Ecto neural progenitor cell (in vitro differentiated cells): ENCODE measurements at places on chromosomes 2 and 18.
A peak's percentile ranks its signal among the peaks of the same experiment; 100 is the strongest.

DNA sequence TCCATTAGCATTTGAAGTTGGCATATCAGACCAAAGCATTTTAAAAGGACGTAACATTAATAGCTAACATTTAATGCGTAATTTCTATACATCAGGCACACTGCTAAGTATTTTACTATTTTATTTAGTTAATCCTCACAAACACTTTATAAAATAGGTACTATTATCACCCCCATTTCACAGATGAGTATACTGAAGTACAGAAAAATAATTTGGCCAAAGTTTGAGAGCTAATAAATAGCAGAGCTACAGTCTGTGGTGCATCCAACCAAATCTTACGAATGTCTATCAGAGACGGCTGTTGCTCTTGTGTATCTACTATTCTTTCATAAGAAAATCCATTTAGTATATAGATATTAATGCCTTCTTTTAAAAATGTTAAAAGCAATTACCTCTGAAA is 11.9 kb downstream of the TYW5 start:
- DNase-seq = no peak

DNA sequence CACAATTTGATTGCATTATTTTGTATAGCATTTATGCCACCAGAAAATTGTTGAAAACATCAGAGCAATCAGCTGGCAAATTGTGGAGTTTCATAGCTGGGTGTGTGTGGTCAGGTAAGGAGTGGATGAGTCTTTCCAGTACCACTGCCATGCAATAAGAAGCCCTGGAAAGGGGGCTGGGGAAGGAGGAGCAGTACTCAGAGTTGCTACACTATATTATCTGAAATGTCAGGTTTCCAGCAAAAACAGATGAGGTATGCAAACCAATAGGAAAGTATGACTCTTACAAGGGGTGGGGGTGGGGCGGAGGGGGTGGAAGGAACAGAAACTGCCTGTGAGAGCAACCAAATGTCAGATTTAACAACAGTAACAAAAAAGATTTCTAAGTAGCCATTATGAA is 112.2 kb downstream of the SOS1 start:
- no peak for DNase-seq

DNA sequence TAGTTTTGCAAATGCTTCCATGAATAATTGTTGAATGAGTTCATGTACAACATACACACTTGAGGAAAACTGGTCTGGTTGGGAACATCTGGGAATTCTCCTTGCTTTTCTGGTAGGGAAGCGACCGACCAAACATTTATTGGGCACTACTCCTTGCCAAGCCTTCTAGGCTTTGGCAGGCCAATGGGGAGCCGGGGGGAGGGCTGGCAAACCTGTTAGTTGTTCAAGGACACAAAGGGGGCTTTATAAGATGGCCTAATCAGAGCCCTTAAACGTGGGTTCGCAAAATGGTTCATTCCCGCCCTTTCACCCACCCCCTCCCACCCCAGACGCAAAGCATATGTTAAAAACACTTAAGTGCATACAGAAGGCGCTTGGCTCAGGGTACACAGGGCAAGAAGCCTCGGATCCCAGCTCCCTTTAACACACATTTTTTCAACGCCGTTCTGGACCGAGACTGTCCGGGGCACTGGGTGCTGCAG is 844 bp upstream of the VSNL1 start:
- peak; percentile 67 for DNase-seq

- no peak for DNase-seq
Observed at GRCh38 chr2:121001641-121002040, 266.0 kb downstream of the GLI2 start.

DNA sequence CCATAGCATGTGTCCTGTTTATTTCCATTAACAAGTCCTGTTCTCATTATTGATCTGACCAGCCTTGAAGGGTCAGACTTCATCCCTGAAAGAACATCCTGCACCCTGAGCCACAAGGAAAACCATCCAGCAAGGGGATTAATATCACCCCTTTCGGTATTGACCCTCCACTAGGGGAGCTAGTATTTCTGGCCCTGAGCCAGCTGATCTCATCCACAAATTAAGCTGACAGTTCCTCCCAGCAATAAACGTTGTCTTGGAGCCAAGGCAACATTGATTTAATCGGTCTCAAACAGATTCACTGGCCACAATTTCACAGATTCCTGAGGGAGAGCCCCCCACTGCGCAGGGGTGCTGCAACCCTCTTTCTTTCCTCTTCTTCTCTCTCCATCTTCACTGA is 353.1 kb upstream of the FANCL start:
- DNase-seq = no peak

GRCh38 chr2:158313734-158314133 is 142.8 kb downstream of the CCDC148 start:
- no peak for DNase-seq

DNA sequence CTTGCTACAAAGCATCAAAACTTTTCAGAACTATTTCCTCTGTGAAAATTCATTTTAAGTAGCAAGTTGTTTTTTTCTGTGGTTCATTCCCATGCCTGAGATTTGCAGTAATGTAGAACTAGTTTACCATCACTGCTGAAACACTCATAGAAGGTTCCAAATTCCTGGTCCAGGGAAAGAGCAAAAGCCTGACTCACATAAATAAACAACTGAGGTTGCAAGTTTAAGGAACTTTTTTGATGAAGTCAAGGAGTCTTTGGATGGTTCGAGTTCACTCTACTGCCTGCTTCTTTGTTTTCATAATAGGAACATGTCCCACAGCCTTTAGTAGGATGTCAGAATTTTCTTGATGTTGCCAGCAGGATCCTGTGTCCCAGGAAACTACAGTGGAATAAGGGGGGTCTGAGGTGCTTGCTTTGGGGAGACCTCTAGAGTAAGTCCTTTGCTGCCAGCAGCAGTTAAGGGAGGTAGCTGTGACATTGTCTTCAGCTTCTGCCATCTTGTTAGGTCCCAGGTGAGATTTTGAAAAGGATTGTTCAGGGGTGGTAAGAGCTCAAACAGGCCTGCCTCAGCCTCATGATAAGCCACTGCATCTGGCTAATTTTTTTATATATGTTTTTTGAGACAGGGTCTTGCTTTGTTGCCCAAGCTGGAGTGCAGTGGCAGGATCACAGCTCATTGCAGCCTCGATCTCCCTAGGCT is 43.9 kb downstream of the ACSL3 start:
- no peak for DNase-seq

GRCh38 chr18:12271376-12272235 is 17.4 kb downstream of the CIDEA start:
- DNase-seq = peak; percentile 87

DNA sequence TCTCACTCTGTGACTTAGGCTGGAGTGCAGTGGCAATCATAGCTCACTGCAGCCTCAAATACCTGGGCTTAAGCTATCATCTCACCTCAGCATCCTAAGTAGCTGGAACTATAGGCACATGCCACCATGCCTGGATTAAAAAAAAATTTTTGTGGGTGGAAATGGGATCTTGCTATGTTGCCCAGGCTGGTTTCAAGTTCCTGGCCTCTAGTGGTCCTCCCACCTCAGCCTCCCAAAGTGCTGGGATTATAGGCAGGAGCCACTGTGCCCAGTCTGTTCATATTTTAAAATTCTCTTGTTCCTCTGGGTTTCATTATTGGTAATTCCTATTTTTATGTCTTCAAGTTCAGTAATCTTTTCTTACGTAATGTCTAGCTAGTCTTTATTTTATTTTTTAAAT is 25.5 kb upstream of the RAB31 start:
- no peak for DNase-seq

DNA sequence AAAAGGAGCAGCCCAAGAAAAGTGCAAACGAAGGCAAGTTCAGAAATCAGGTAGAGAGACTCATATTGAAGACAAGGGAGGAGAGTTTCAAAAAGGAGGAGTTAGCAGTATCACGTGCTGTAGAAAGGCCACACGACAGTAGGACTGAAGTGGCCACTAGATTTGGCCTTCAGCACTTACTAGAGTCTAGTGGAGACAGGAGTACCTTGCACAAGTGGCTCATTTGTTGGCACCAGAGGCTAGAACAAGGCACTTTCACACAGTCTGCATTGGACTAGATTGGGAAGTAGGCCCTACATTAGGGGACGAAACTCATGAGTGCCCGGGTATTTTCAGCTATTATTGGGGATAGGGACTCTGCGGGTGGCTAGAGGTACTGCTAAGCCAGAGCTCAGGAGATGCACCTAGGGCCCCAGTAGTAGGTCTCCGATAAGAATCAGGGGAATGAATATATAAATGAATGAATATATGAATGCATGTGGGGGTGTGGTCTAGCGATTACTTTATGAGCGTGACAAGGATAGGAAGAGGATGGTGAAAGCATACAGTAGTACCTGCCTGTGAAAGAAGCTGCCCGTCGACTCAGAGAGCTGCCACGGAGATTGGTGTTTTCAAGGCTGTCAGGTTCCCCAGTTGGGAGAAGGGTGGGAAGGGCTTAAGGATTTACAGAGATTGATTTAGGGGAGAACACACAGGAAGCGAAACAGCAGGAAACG is 1.4 kb upstream of the NCOA1 start:
- no peak for DNase-seq

DNA sequence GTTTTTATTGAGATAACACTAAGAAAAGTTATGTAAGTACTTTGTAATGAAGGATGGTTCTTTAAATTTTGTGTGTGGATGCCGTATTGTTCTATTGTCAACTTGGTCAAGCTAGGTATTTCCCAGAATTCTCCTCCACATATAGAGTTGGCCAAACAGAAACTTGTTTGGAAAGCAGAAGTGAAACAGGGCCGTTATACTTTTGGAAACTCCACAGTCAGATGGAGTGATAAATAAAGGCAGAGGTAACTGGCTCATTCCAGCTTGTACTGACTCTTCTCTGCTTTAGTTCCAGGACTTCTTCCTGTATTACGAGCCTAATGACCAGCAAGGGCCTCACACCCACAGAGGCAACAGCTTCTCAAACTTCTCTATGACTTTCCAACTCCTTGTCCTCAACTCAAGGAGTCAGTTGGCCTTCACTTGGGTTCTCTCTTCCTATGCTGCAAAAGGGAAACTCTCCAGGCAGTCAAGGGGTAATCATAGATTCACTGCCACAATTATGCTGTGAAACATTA is 16.4 kb upstream of the STARD7 start:
- no peak for DNase-seq

DNA sequence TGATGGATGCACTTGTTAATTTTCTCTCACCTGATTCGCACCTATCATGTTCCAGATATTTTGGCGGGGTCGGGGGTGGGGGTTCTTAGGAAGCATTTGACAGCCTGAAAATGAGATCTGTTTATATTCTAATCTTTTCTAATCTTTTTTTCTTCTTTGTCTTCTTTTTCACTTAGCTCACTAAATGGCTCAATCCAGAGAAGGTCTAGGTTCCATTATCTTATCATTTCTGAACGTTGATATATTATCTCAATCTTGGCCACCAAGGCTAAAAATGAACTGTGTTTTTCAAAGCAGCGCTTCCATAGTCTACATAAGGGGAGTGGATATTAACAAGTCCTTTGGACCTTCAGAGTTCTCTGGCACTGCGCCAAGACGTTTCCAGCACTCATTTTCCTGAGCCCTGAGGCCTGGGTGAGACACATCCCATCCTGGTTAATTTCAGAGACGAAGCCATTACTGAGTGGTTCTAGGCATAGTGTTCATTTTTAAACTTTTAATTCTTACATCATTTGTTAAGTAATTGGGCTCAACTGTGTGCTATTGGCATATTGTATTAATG is 229.0 kb downstream of the SOX11 start:
- no peak for DNase-seq

DNA sequence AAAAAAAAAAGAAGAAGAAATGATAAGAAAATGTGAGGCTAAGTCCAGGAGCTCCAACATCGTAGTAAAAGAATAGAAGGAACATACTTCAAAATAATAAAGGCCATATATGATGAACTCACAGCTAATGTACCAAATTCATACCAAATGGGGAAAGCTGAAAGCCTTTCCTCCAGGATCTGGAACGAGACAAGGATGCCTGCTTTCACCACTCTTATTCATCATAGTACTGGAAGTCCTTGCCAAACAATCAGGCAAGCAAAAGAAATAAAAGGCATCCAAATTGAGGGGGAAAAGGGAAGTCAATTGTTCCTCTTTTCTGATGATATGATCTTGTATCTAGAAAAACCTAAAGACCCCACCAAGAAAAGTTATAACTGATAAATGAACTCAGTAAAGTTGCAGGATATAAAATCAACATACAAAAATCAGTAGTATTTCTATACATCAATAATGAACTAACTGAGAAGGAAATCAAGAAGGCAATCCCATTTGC is 170.6 kb downstream of the METTL4 start:
- no peak for DNase-seq

GRCh38 chr18:24538414-24539264 is 78.2 kb downstream of the HRH4 start:
- no peak for DNase-seq

- no peak for DNase-seq
Observed at GRCh38 chr18:32732165-32732564, 40.7 kb downstream of the KLHL14 start.

GRCh38 chr2:168315331-168316072 is 68.1 kb upstream of the STK39 start:
- DNase-seq = no peak

DNA sequence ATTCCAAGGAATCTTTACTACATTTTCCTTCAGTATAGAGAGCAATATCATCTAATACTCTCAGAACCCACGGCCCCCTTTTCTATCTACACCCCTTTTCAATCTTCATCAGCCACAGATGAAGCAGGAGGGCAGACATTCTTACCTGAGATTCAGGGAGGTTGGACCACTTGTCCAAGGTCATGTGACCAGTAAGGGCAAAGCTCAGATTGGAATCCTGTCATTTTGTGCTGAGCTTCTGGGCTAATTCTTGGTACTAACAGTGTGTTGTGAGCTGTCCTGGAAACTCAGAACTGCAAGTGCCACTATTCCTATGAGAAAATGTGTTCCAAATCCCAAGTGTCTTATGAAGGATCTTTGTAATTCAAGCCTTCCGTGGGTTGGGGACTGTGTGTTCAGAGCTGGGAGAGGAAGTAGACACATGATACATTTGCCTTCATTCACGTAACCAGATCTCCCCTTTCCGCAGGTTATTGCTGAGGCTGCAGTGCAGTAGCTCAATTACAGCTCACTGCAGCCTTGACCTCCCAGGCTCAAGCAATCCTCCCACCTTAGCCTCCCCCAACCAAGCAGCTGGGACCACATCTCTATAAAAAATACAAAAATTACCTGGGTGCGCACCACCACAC is 3.3 kb downstream of the CHRNA1 start:
- no peak for DNase-seq

- DNase-seq = no peak
Observed at GRCh38 chr18:70234667-70235459, 29.4 kb upstream of the RTTN start.

DNA sequence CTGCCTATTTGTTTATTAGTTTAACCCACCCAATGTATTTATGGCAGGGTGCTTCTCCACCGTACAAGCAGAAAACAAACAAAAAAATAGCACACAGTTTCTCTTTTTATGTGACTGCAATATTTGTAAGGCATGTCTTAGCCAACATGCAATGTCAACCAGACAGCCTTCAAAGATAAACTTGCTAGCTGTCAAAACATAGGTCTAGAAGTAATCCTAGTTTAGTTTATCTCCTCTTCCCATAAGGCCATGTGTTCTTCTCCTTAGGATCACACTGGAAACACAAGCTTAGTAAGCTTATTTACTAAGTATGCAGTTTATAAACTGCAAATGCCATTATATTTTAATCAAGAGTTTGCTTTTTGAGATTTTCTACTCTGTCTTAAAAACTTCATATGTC is 75.6 kb downstream of the LDAH start:
- DNase-seq = no peak
